ENCODE measurements at places on chromosomes 2 and 18. TPM values are rescaled to one million over a fixed set of nuclear protein-coding genes. Genes with fewer than 3 reads are reported as not detected.

DNA sequence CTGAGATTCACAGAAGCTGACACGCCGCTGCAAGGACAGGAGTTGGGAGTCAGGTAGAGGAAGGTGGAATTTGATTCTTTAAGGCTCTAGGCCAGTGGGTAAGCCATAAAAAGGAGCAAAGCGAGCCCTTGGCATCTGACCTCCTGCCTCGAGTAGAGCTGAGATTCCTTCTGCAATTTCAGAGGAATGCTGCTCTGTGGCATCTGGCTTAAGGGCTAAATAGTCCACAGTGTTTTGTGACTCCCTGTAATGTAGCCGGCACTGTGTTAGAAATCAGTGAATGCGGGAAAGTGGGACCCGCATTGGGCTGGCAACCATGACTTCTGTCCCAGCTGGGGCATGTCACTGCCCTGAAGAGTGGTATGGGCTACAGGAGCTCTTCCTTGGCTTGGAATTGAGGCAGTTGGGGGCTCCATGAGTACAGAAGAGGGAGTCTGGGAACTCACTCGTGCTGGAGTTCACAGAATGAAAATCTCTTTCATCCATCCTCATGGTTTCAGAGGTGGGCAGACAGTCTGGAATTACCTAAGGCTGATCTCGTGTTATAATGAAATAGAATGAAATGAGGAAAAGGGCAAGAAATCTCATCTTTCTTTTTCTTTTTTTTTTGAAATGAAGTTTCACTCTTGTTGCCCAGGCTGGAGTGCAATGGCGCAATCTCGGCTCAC, 12.7 kb upstream of the MYCN start:
- DNase-seq, result no peak

DNA sequence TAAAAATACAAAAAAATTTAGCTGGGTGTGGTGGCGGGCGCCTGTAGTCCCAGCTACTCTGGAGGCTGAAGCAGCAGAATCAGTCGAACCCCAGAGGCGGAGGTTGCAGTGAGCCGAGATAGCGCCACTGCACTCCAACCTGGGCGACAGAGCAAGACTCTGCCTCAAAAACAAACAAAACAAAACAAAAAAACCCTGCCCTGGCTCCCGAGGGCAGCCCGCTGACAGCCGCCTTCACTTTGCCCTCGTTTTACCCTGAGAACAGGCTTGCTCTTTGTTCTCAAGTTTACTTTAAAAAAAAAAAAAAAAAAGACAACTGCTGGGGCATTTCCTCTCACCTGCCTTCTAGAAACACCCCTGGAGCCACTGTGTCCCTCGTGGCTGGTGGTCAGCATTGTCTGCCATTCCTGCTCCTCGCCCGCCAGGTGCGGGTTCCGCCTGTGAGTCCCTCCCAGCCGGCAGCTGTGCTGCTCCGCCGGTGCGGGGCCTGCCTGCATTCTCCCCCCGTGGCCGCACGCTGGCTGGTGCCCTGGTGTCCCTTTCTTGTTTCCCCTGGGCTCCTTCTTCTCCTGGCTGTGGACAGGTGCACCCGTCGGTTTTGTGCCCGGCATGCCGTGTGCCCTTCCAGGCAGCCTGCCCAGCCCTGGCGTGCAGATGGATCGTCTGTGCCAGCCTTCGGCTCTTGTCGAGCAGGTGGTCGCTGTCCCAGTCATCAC, 105.7 kb downstream of the USP40 start:
- DNase-seq, result no peak

GRCh38 chr2:121791290-121791689, 35.8 kb downstream of the TSN start:
- no peak for DNase-seq

DNA sequence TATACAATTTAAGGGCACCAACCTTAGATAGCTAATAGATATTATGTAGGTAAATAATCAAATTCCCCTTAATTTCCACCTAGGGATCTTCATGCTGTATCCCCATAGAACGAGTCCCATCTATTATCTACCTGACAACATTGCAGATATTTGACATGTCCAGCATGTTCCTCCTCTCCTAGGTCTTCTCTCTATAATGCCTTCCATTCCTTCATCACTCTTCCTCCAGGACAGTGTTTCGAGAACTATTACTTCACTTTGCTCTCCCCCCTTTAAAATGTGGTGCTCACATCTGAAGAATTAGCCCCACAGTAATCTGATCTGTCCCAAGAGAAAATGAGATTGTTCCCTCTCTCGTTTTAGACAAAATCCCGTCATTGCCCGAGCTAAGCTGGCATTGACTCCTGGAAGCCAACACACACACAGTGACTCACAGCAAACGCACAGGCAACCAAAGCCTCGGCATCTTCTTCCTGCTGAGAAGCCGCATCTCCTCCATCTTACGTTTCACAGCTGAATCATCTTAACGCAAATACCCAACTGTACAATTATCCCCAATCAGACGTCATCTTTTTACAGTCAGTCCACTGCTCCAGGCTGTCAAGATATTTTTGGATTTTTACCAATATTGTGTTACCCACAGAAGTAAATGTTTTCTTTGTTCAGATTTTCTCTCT, 162.9 kb upstream of the AGAP1 start:
- DNase-seq, result no peak

- DNase-seq, result no peak
These were observed 996 bp downstream of the PTCD3 start for GRCh38 chr2:86107031-86107430.

- DNase-seq, result no peak
These were observed 16.3 kb upstream of the BOK start for GRCh38 chr2:241542278-241542605.

DNA sequence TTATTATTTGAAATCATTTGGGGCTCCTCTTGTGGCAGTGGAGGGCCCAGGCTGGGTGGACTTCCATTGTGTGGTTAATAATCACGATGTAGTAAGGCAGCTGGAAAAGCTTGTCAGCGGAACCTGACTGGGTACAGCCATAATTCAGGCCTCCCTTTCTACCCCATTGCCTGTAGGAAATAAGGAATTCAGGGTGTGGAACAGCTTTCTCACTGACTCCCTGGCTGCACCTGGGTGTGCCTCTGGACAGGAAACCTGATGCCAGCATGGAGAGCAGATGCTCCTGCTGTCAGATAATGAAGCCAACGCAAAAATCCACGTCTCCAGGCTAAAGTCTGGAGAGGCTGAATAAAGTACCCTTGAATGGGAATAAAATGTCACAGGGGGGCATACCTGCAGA, 44.2 kb downstream of the LYPD6B start:
- DNase-seq, result no peak

IL36A gene
- not detected for total RNA-seq

RFTN2 gene
- total RNA-seq, result not detected

Data from CD8-positive, alpha-beta memory T cell (primary cell).